ENCODE measurements at places on chromosomes 6 and 20. TPM values are rescaled to one million over a fixed set of nuclear protein-coding genes. Genes with fewer than 3 reads are reported as not detected.

- H3K27me3 ChIP-seq: peaks cover 97% of the 10 kb centered on the region
- no peak overlapping the region for H3K27ac ChIP-seq
- no peak for DNase-seq
- no peaks in the 10 kb centered on the region for H3K36me3 ChIP-seq
Observed at GRCh38 chr6:28211840-28212509, 13.1 kb upstream of the ZSCAN9 start.

GRCh38 chr20:44942264-44942973 is 17.8 kb downstream of the TOMM34 start:
- DNase-seq: no peak
- peaks cover 8% of the 10 kb centered on the region for H3K36me3 ChIP-seq
- H3K4me3 ChIP-seq: no peak overlapping the region

DNA sequence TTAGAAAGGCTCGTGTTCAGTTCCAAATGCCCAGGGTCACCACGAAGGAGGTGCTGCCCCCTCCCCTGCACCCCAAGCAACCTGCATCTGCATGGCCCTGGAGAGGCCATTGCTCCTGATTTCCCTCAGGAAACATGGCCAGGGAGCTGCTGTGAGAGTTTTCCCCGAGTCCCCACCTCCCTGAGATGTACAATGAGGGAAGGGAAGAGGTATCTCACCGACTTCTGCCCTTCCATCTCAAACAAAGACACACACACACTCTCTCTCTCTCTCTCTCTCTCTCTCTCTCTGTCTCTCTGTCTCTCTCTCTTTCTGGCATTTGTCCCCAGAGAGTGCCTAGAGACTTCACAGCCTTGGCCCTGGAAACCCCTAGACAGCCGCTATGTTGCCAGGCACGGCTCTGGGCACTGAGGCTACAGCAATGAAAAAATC is 120.4 kb downstream of the MRPL14 start:
- peaks cover 43% of the 10 kb centered on the region for H3K27me3 ChIP-seq
- H3K4me3 ChIP-seq: no peak overlapping the region
- no peak for DNase-seq
- H3K27ac ChIP-seq: peak overlapping the region; percentile 77
- peaks cover 10% of the 10 kb centered on the region for H3K4me1 ChIP-seq
- no peaks in the 10 kb centered on the region for H3K36me3 ChIP-seq

The HTR1E gene
- total RNA-seq: not detected

The AIF1 gene
- total RNA-seq: not detected
